Osteocyte (in vitro differentiated cells): ENCODE measurements at places on chromosomes 16 and 17. TPM values are rescaled to one million over a fixed set of nuclear protein-coding genes. Genes with fewer than 3 reads are reported as not detected.
A peak's percentile ranks its signal among the peaks of the same experiment; 100 is the strongest.

- peak overlapping the region; percentile 98 for H3K27ac ChIP-seq
- H3K4me1 ChIP-seq = peaks cover 95% of the 10 kb centered on the region
- H3K4me3 ChIP-seq = peak overlapping the region; percentile 33
- DNase-seq = no peak
These were observed 199.8 kb upstream of the CHMP6 start for GRCh38 chr17:80791758-80792284.

GRCh38 chr17:44637066-44637465 is 19.2 kb upstream of the MEIOC start:
- DNase-seq = no peak
- peaks cover 10% of the 10 kb centered on the region for H3K4me1 ChIP-seq
- peaks cover 4% of the 10 kb centered on the region for H3K27me3 ChIP-seq
- no peak overlapping the region for H3K27ac ChIP-seq
- no peak overlapping the region for H3K4me3 ChIP-seq

DNA sequence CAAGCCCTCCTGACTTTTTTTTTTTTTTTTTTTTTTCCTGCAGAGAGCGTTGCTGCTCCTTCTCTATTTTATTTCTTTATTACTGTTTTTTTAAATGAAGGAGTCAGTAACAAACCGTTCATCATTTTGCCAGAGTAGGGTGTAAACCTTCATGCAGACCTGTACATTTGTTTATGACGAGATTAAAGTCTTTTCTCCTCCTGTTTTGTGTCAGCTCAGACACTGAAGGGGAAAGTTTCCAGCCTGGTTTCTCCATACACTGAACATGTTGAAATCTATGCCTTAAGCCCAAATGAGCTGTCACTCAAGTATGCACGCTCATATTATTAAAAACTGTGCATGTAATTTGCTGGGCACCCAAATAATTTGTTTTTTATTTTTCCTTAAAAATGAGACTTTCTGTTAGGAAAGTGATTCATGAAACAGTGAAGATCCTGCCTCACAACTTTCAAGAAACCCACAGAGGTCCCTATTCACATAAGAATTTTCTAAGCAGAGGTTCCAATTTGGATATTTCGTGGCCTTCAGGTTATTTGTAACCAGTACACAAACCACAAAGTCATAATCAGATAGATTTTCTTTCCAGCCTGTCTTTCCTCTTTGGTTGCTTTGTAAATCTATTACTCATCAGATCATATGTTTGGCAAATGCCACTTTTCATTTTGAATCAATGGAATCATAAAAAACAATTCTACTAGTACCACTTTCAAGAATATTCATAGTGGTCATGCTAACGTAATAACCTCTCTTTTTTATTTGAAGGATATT is 700.3 kb downstream of the MAF start:
- peaks cover 12% of the 10 kb centered on the region for H3K4me1 ChIP-seq
- H3K27me3 ChIP-seq = no peaks in the 10 kb centered on the region
- no peak overlapping the region for H3K27ac ChIP-seq
- H3K36me3 ChIP-seq = no peaks in the 10 kb centered on the region
- H3K4me3 ChIP-seq = no peak overlapping the region

DNA sequence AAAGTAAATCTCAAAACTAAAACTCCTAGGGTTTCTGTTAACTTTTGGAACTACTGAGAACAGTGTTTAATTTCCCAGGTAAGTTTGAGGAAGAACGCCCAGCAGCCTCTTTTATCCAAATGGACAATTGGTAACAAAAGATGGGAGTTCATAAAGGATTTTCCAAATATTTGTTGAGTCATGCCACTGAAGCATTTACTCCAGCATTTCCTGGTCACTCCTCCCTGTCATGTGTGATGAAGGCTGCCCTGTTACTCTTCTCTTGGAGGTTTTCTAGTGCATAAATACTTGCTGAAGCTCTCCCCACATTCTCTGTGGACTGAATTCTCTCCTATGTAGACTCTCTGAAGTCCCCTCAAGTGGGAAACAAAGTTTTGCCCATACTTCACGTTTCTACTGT is 16.5 kb downstream of the ZNF75A start:
- peaks cover 30% of the 10 kb centered on the region for H3K36me3 ChIP-seq
- H3K27ac ChIP-seq = no peak overlapping the region
- H3K4me1 ChIP-seq = no peaks in the 10 kb centered on the region
- DNase-seq = no peak
- no peak overlapping the region for H3K4me3 ChIP-seq

GRCh38 chr16:1942047-1942809 is 771 bp downstream of the MSRB1 start:
- DNase-seq = no peak
- H3K36me3 ChIP-seq = peaks cover 3% of the 10 kb centered on the region
- H3K4me3 ChIP-seq = peak overlapping the region; percentile 85
- no peaks in the 10 kb centered on the region for H3K27me3 ChIP-seq

- peaks cover 51% of the 10 kb centered on the region for H3K36me3 ChIP-seq
- no peaks in the 10 kb centered on the region for H3K4me1 ChIP-seq
- no peaks in the 10 kb centered on the region for H3K27me3 ChIP-seq
- H3K4me3 ChIP-seq = no peak overlapping the region
- DNase-seq = no peak
These were observed 27.8 kb downstream of the USP36 start for GRCh38 chr17:78812855-78813254.

DNA sequence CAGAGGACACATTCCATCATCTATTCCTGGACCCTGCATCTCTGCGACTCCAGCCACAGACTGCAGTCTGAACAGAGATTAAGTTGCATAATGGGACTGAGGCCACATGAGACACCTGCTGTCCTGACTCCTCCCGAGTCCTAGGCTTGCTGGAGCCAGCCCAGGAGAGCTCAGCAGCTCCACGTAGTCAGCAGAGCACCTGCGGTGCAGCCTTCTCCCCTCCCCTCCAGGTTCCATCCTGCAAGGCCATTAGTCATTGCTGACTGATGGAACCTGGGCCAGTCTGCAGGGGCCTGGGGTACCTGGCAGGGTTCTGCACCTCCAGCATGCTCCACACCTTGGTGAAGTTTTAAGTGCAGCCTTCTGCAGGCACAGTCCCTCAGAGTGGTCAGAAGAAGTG is 76.7 kb downstream of the PLD6 start:
- no peak overlapping the region for H3K4me3 ChIP-seq
- no peak overlapping the region for H3K27ac ChIP-seq
- no peaks in the 10 kb centered on the region for H3K27me3 ChIP-seq
- H3K36me3 ChIP-seq = peaks cover 14% of the 10 kb centered on the region
- no peak for DNase-seq

GRCh38 chr16:16163571-16163970 is 59.7 kb downstream of the ABCC6 start:
- H3K27ac ChIP-seq = no peak overlapping the region
- no peaks in the 10 kb centered on the region for H3K27me3 ChIP-seq
- no peaks in the 10 kb centered on the region for H3K36me3 ChIP-seq
- DNase-seq = no peak
- H3K4me1 ChIP-seq = no peaks in the 10 kb centered on the region
- no peak overlapping the region for H3K4me3 ChIP-seq

DNA sequence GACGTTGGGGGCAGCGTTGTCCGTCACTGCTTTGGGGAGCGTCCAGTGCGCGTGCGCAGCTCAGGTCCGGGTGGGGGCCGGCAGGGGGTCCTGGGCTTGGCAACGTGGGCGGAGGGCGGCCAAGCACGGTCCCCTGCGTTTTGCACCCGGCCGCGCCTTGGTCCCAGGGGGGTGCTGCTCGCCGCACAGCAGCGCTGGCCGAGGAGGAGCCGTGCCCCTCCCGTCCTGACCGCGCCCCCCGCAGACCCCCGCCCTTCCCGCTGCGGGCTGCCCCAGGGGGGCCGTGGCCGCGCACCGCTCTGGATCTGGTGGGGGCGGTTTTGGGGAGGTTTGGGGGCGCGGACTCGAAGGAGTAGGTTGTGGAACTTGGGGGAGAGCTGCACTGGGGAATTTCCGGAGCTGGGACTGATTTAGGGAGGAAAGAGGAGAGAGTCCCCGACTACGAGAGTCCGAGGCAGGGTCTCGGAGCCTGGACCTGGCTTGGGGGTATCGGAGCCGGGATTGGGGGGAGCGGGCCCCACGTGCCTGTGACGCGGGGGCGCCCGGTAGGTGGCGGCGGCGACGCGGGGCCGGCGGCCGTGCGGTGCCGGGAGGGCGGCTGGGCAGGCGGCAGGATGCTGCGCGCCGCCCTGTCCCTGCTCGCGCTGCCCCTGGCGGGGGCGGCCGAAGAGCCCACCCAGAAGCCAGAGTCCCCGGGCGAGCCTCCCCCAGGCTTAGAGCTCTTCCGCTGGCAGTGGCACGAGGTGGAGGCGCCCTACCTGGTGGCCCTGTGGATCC is at the start of gene SLC9A5:
TSS of gene SLC9A5 (plus strand) at position 579 of the 777 bp plus-strand sequence. CDS start at position 615, 36 bp downstream.
- H3K4me1 ChIP-seq = peaks cover 43% of the 10 kb centered on the region
- no peaks in the 10 kb centered on the region for H3K36me3 ChIP-seq
- no peaks in the 10 kb centered on the region for H3K27me3 ChIP-seq

The MYO15A gene
- 0.21 and 0.37 TPM in 2 replicates for total RNA-seq

The CDR2 gene
- total RNA-seq = 22.8 and 23.7 TPM in 2 replicates

The CCL23 gene
- total RNA-seq = not detected in 2 replicates

The TMEM235 gene
- total RNA-seq = not detected in 2 replicates

The DCAF7 gene
- total RNA-seq = 93.9 and 97.4 TPM in 2 replicates
